ENCODE measurements at places on chromosomes 16 and 17.

- no peak for DNase-seq
Observed at GRCh38 chr16:59740858-59741257, 1006.7 kb upstream of the GOT2 start.

DNA sequence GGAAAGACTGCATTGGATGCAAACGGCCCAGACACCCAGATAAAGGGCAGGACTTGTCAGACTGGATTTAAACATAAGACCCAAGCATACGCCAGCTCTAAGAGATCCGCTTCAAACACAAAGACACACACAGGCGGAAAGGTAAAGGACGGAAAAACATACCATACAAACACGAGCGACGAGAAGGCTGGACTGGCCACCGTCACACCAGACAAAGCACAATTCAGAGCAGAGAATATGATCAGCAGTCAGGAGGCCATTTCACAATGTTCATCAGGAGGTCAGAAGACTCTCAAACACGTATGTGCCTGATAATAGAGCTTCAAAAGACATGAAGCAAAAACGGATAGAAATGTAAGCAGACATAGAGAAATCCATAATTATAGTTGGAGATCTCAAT, 84.9 kb upstream of the GNG13 start:
- no peak for DNase-seq

GRCh38 chr17:69761767-69762321, 313.2 kb upstream of the KCNJ16 start:
- peak; percentile 96 for DNase-seq

GRCh38 chr16:10876799-10877341, at the start of gene CIITA:
Gene CIITA (plus strand): TSS chr16:10877202. CDS start chr16:10877331, 129 bp downstream.
- DNase-seq: peak; percentile 59

DNA sequence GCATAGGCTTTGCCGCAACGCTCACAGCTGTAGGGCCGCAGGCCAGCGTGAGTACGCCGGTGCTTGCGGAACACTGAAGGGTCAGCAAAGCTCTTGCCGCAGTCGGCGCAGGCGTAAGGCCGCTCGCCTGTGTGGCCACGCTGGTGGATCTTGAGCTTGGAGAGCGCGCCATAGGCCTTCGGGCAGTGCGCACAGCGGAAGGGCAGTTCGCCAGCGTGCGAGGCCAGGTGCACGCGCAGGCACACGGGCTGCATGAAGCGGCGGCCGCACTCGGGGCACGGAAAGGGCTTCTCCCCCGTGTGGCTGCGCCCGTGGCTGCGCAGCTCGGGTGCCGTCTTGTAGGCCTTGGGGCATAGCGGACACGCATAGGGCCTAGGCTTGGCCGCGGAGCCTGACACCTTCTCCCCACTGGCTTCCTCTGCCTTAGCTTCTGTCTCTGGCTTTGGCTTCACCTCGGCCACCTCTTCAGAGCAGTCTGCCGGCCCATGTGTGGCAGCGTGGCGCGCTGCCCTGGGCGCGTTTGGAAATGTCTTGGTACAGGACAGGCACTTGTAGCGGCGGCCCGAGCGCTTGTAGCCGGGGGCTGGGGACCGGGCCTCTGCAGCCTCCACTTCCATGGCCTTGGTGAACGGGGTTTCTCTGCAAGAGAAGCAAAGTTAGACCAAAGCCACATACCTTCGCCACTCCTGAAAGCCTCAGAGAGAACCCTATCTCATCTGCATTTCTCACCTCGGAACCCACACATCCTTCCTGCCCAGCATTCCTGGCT, 10.0 kb downstream of the ZNF668 start:
- no peak for DNase-seq

DNA sequence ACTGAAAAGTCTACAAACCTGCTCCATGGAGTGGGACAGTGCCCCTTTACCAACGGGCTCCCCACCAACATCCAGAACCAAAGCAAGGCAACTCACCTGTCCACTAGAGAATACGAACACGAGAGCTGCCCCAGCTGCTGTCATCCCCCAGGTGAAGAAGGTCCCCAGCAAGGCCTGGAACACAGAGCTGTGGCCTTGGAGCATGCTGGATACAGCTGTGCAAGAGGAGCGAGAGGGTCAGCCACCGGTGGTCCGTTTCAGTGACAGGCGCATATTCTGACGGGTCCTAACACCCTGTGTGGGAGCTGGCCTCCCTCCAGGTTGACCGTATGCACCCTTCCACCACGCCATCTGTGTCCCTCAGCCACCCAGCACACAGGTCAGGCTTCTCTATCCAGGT, 3.9 kb downstream of the SLC39A11 start:
- no peak for DNase-seq

GRCh38 chr16:85136702-85137322, 24.5 kb upstream of the CIBAR2 start:
- DNase-seq: peak; percentile 58

GRCh38 chr17:60606036-60606435, 6.0 kb downstream of the PPM1D start:
- no peak for DNase-seq

DNA sequence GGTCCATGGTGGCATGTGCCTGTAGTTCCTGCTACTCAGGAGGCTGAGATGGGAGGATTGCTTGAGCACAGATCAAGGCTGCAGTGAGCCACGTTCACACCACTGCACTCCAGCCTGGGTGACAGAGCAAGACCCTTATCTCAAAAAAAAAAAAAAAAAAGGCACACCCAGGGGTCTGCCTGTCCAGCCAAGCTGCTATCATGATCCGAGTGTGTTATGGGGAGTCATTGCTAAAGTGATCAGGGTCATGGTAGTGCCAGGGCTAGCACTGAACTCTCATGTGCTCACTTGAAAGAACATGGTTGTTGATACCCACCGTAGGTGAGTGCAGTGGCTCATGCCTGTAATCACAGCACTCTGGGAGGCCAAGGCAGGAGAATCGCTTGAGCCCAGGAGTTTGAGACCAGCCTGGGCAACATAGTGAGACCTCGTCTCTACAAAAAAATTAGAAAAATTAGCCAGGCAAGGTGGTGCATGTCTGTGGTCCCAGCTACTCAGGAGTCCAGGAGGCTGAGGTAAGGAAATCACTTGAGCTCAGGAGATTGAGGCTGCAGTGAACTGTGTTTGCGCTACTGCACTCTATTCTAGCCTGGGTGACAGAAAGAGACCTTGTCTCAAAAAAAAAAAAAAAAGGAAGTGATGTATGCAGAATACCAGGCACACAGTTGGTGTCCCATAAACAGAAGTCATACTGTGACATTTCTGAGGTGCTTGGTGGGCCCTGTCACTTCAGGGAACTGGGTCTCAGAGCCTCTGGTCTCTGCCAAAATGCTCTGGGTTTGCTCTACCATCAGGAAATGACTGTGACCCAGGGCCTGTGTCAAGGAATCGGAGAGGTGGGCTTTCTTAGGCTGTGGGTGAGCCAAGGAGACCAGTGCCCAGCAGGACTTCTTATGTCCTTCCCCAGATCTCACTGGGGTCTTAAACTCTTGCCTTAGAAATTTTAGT, 2.2 kb downstream of the PRM1 start:
- no peak for DNase-seq

DNA sequence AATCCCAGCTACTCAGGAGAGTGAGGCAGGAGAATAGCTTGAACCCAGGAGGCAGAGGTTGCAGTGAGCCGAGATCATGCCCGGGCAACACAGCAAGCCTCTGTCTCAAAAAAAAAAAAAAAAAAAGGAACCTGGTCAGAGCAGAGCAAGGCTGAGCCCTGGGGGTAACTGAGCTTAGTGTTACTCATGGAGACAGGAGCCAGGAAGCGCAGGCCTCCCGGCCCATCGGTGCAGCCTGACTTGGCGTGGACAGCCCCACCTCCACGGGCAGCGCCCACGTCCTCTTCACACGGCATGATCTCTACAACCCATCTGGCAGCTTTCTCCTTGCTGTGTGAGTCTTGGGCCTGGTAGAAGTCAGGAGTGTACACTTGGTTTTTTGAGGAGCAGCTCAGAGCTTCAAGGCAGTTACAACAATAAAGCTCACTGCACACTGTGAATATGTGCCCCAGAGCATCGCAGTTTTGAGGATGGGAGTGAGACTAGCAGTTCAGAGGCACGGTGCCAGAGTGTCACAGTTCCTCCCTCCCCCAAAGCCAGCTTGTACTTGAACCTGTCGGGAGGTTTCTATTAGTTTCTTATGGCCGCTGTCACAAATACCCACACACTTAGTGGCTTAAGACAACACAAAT, 129.9 kb downstream of the RAP1GAP2 start:
- DNase-seq: peak; percentile 36

GRCh38 chr17:4948166-4948930, at the start of gene PFN1:
Gene PFN1 (minus strand): TSS chr17:4948530. CDS start chr17:4948394, 136 bp downstream.
- peak; percentile 95 for DNase-seq

DNA sequence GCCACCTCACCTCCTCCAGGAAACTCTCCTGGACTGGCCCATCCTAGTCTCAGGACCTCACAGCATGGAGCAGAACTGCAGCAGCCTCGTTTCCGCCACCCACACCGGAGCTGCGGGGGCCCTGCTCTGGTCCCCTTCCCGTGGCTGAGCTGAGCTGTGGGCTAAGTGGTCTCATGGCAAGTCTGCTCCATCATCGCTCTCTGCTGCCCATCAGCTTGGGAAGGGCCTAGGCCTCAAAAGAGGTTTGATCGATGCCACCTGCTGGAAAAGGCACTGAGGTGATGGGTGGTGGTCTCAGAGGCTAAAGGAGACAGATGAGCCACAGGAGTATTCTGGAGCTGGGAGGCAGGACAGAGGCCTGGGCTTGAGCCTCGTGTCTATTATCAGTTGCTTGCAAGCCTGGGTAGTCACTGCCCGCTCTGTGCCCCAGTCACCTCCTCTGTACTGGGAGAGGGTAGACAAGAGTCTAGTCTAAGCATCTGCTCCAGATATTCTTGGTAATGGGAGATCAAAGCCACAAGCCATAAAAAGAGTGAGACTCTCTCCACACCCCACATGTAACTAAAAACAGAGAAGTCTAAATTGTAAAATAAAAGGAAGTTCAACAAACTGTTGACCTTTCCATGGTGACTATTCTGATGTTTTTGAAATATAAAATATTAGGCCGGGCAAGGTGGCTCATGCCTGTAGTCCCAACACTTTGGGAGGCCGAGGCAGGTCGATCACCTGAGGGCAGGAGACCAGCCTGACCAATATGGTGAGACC, 1.6 kb downstream of the ITGAE start:
- no peak for DNase-seq

DNA sequence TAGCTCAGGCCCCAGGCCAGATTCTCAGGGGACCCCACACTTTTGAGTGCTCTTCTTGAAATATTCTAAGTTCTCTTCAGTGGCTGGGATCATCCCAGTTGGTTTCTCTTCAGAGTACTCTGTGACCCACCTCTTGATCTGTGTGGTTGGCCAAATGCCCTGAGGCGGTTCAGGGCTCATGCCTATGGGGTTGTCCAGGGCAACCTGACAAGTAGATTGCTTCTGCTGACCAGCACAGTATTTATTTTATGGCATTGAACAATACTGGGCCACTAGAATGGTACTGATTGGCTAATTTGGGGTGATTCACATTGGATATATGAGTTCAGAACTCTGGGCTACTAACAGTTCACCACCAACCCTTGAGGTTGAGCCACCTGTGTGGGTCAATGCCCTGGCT, 7.4 kb upstream of the GOSR2 start:
- DNase-seq: no peak

GRCh38 chr16:48384520-48385252, 527 bp downstream of the SIAH1 start:
- peak; percentile 54 for DNase-seq

DNA sequence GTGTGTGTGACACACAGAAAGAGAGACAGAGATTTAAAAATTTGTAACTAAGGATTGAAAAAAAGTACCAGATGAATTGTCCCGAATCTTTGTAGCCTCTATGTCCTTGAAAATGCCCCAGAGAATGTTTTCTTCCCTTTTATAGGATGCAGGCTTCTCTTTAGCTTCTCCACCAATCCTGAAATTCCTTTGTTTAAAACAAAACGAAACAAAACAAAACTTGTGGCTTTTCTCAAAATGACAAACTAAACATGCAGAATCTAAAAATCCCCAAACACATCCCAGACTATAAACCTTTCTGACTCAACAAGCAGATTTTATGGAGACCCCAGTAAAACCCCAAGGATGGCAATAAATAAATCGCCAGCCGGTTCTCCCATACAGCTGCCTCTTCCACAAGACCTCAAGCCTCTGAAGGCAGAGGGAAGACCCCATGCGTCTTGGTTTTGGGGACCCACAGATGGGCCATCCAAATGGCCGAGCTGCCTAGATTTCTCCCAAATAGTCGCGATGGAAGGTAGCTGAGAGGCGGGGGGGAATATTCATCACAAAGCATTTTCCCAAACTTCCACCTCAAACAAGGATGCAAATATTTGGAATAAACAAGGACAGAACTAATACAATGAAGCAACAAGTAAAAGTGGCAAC, 269.5 kb upstream of the FOXF1 start:
- DNase-seq: no peak

- DNase-seq: no peak
Observed at GRCh38 chr16:78813661-78814311, 714.3 kb downstream of the WWOX start.

DNA sequence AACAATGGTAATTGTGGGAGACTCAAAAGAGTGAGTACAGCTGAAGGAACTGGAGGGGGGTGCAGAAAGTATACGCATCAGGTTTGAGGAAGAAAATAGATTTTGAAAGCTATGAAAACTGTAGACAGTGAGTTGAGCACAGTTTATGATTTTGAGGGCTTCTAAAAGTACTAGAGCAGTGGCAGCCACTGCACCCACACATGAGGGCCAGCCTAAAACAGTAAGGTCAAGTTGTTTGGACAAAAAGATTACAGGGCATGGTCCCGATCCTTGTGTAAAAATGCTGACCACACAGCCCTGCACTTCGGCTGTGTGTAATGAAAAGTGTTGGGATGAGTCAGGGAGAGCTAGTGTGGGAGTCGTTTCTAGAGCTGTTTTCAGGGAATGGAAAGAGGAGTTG, 2282.1 kb downstream of the TP53TG3F start:
- no peak for DNase-seq

DNA sequence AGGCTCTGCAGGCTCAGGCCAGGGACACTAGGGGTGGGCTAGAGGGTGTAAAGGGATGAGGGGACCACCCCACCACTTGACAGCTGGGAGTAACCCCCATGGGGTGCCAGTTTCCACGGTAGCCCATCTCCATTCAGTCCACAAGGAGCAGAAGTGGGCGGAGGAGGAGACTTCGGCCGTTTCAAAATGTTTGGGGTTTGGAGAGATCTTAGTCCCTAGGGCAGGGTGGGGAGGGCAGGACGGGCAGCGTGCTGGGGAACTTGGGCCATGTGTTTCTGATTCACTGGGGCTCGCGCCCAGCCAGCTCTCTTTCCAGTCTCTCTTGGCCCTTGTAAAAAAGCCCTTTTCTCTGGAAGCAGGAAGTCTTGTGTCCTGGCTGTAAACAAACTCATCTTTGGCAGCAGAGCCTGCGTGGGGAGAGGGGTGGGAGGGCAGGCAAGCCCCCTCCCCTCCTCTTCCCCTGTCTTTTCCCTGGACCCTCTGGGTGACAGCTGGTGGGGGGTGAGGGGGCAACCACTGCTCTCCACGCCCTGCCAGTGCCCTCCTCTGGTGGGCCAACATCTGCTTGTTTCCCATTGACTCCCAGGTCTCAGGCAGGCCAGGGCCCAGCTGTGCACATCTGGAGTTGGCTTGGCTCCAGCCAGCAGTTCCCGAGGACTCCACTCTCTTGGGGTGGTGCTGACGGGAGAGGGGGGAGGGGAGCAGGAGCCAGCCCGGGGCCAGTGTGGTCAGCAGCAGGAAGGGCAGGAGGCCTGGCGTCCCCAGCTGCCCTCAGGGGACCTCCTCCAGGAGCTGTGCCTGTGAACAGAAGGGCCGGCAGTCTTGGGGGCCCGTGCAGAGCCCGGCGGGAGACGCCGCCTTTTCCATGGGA, 8.1 kb downstream of the CYGB start:
- DNase-seq: peak; percentile 97

- DNase-seq: peak; percentile 83
Observed at GRCh38 chr17:50037321-50038107, 18.4 kb upstream of the ITGA3 start.

- peak; percentile 65 for DNase-seq
Observed at GRCh38 chr17:59804901-59805465, 87.8 kb downstream of the TUBD1 start.
